ENCODE measurements at places on chromosomes 1 and 21. TPM values are rescaled to one million over a fixed set of nuclear protein-coding genes. Genes with fewer than 3 reads are reported as not detected.

The TTC34 gene
- 0.05 TPM for total RNA-seq

The SOAT1 gene
- total RNA-seq: 30.7 TPM

The ALPL gene
- total RNA-seq: 0.50 TPM

The OVAAL gene
- not detected for total RNA-seq

The PTTG1IP gene
- 86.5 TPM for total RNA-seq

The CYP4B1 gene
- 0.16 TPM for total RNA-seq

The RAB3B gene
- 6.0 TPM for total RNA-seq

The MANEAL gene
- 24.3 TPM for total RNA-seq

The ARID1A gene
- 33.6 TPM for total RNA-seq

The CAP1 gene
- total RNA-seq: 279 TPM

The THEM5 gene
- not detected for total RNA-seq

The PIGR gene
- total RNA-seq: not detected

The LEPROT gene
- 37.5 TPM for total RNA-seq

The RUNX3 gene
- total RNA-seq: 5.7 TPM
